ENCODE measurements at places on chromosomes 2 and 18. TPM values are rescaled to one million over a fixed set of nuclear protein-coding genes. Genes with fewer than 3 reads are reported as not detected.

- peak; percentile 41 for DNase-seq
Measured at GRCh38 chr18:76465630-76466409, 29.2 kb downstream of the ZNF516 start.

- DNase-seq: no peak
Measured at GRCh38 chr2:224532931-224533330, 52.2 kb downstream of the CUL3 start.

DNA sequence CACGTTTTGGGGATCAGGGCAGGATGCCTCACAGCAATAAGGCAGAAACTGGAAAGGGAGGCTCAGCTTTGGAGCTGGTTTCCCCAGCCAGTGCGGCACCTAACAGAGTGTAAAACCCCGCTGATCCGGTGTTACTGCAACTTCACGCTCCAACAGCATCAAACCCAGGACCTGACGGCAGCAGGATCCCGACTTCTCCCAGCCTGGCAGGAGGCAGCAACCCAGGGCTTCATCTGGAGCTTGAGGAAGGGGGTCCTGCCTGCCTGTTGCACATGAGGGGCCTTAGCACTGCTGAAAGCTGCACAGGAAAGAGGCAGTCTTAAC lies 209.8 kb downstream of the MGAT5 start:
- no peak for DNase-seq

- DNase-seq: no peak
Measured at GRCh38 chr18:23196119-23197007, 61.1 kb downstream of the CABLES1 start.

DNA sequence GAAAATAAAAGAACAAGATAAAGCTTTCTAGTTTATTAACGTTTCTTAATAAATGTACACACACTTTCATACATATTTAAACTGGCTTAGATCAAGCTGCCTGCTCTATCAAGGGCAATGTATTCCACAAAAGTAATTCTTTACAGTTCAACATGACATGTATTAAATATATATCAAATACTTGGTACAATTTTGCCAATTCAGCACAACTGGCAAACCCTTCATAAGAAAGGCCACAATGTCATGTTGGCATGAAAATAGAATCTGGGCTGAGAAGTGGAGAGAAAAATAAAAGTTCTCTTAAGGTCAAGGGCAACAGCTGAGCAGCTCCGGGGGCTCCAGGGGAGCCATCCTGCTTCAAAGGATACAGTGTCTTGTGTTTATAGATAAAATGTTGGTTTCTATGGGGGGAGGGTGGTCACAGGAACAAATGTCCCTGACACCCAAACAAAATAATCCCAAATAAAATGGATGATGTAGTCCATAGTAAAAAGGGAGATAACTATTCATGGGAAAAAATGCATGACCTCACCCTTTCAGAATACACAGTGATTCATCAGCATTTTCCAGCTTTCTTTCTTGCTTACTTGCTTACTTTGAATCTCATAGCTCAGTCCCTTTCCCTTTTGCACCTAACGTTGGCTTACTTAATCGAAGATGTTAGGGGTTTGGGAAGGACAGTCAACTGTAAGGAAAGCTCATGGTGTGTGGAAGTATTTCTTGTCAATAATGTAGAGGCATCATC lies 494.9 kb downstream of the NYAP2 start:
- no peak for DNase-seq

DNA sequence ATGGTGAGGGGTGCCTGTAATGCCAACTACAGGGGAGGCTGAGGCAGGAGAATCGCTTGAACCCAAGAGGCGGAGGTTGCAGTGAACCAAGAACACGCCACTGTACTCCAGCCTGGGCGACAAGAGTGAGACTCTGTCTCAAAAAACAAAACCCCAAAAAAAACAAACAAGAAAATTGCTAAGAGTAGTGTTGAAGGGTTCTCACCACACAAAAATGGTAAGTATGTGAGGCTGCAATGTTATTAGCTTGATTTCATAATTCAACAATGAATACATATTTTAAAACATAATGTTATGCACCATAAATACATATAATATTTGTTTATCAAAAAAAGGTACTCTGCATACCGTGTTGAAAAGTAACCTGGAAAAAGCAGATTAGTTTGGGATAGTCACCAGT lies 45.8 kb downstream of the PSMG2 start:
- no peak for DNase-seq

DNA sequence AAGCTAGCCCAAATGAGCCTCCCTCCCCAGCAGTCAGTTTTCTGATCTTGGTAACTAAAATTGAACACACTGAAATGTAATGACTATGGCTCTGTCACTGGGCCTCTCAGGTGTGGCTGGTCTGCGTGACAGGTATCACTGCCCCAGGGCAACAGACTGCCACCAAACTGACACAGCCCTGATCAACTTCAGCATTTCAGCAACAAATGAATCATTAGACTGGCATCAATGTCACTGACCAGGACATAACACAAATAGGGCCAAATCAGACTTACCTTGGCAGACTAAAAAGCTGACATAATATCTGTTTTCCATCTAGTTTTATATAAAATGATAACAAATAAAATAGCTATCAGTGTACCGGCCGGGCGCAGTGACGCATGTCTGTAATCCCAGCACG lies 290.8 kb upstream of the CHAC2 start:
- no peak for DNase-seq

- DNase-seq: peak; percentile 13
Measured at GRCh38 chr2:219689676-219690628, 62.5 kb downstream of the SLC4A3 start.

DNA sequence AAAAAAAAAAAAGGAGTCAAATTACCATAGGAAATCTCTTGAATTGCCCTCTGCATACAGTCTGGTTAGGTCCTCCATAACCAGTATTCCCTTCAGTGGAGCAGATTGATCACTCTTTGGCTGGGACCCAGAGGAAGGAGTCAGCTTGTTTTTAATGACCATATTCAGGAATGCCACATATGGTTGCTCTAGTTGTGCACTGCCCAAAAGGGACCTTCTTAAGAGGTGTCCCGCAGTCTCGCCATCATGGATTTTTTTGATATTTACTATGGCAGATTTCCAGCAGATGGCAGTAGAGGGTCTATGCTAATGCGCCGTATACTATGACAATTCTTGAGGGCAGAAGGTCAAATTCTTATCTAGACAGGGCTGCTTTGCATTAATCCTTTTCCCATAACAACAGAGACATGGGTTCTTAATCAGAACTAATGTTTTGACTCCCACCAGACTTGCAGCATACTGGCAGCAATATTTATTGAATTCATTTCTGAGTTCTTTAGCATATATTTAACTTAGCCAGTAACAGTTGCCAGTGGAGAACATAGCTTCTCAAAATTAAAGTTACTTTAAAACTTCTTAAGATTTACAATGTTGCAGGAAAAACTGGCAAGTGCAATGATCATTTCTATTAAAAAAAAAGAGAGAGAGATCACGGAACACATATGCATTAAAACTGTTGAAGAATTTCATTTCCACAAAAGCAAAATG lies 31.8 kb upstream of the INPP4A start:
- peak; percentile 46 for DNase-seq

DNA sequence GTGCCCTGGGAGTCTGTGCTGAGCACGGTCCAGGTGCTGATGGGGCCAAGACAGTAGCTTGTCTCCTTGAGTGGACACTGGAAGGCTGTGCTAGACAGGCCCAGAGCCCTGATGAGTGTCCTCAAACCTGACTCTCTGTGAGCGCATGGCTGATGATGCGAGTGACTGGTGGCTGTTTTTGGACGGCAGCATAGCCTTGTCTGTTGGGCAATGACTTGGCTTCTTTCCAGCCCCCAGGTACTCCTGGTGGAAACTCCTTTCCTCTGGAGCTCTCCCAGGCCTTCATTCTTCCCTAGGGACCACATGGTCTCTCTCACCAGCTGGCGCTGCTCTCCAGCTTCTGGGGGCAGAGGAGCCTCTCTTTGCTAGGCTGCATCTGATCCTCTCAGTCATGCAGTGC lies 207.6 kb upstream of the SMIM21 start:
- no peak for DNase-seq

- no peak for DNase-seq
Measured at GRCh38 chr2:149204686-149205085, 125.7 kb upstream of the LYPD6 start.

DNA sequence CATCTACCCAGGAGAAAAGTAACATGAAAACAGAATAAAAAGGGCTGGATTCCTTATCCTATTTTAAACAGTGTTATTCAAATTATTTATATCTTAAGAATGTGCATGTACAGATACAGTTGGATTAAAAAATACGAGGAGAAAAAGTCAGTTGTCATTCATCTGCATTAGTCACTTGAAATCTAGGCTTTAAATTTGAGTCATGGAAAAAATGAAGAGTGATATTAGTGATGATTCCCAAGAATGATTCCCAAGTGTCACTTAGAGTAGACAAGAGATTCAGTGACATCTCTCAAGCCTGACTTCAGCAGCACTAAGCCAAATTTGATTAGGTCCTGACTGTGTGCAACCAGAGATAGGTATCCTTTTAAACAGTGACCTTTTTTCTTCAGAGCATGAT lies 394.2 kb downstream of the IRS1 start:
- no peak for DNase-seq

DNA sequence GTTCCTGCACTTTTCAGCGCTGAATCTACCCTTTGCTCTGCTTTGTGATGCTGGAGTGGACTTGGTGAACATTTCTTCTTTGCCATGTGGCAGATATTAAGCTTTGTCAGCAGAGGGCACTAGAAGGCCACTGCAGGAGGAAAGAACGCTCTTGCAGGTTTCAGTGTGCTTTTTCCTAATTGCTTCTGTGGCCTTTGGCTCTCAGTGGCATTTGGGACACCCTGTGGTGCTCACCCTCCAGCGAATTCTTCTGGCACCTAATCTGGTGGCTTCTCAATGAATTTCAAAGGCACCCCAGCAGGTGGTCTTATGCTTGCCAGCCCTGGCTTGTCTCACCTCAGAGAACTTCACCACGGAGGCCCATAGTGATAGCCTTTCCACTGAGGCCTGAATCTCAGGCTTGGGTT lies 146.7 kb downstream of the MYO3B start:
- no peak for DNase-seq

DNA sequence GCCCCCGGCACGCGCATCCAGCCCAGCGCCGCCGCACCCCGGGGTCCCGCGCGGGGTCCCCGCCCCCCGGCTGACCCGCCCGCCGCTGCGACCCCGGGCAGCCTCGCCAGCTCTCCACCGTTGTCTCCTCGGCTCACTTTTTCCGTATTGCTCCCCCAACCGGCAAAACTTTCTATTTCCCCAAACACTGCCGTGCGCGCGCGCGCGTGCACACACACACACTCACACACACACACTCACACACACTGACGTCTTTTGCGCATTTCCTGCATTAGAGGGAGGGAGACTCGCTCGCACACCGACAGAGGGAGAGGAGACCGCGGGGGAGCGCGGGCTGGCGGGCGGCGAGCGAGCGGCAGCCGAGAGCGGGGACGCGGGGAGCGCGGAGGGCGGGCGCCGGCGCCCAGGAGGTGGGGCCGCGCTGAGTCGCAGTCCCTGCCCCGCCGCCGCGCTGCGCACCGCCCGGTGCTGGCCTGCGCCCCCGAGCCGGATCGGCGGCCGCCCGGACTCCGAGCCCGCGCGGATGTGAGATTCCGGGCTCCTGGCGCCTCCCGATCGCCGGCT lies 542 bp upstream of the PRKCE start:
- DNase-seq: peak; percentile 98

- no peak for DNase-seq
Measured at GRCh38 chr18:63297687-63298399, 21.7 kb downstream of the BCL2 start.

DNA sequence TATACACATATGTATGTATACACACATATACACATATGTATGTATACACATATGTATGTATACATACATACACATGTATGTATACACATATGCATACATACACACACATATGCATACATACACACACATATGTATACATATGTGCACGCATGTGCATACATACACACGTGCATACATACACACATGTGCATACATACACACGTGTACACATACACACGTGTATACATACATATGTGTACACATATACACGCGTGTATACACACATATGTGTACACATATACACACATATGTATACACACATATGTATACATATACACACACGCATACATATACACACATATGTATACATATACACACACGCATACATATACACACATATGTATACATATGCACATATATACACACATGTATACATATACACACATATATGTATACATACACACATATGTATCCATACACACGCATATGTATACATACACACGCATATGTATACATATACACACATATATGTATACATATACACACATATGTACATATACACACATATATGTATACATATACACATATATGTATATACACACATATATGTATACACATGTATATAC lies 21.5 kb downstream of the NABP1 start:
- DNase-seq: no peak

- no peak for DNase-seq
Measured at GRCh38 chr2:49222975-49223528, 68.7 kb upstream of the FSHR start.

DNA sequence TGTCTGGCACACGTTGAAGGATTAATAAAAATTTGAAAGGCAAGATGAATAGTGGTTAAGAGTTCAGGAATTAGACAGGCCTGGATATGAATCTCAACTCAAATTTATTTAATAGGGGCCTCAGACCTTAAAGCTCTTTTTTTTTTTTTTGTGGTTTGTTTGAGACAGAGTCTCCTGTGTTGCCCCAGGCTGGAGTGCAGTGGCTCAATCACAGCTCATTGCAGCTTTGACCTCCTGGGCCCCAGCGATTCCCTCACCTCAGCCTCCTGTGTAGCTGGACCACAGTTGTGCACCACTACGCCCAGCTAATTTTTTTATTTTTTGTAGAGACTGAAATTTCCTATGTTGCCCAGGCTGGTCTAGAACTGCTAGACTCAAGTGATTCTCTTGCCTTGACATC lies 3.0 kb downstream of the ZRANB3 start:
- no peak for DNase-seq

DNA sequence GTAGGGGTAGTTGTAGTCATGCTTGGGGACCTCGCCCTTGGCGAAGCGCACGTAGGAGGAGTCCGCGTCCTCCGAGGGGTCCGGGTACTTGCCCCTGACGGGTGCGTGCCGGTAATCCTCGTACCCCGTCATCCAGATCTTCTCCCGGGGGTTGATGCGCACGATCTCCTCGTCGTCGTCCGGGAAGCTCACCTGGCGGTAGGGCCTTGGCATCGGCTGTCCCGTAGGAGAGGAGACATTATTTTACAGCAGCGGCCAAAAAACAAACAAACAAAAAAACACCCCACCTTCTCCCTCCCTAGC lies 86.3 kb downstream of the ACTR2 start:
- DNase-seq: no peak

DNA sequence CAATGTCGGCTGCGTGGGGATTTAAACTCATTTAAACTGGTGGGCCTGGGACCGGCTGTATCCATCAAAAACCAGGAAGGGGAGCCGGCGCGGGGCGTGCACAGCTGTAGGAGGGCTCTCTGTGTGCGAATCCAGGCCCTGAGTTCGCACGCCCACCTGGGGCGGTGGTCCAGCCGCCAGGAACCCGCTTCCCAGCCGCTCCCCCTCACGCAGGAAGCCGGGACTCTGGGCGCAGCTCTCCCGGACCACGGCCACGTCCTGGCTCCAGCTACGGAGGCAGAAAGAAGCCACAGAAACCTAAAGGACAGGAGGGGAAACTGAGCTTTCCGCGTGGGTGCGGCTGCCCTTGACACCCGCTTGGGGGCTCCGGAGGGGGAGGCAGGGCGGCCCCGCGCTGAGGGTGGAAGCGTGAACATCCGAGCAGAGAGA lies 80.6 kb downstream of the GFPT1 start:
- no peak for DNase-seq

Gene EML6
- 0.35 TPM for total RNA-seq

Gene UGGT1
- 25.9 TPM for total RNA-seq

Gene TUBA4A
- total RNA-seq: 322 TPM

Gene MRPL53
- 59.0 TPM for total RNA-seq

Gene KCNG3
- 1.9 TPM for total RNA-seq

Data from CD8-positive, alpha-beta T cell (primary cell).